Stimulated activated CD4-positive, alpha-beta T cell treated with anti-CD3 and anti-CD28 coated beads, Interleukin-12 subunit alpha, Interleukin-12 subunit beta, amount 100 ng/mL, for 4 hours (primary cell): ENCODE measurements at places on chromosomes 12 and 14.

- no peak for DNase-seq
Observed at GRCh38 chr12:57230381-57231155, 1.1 kb downstream of the SHMT2 start.

DNA sequence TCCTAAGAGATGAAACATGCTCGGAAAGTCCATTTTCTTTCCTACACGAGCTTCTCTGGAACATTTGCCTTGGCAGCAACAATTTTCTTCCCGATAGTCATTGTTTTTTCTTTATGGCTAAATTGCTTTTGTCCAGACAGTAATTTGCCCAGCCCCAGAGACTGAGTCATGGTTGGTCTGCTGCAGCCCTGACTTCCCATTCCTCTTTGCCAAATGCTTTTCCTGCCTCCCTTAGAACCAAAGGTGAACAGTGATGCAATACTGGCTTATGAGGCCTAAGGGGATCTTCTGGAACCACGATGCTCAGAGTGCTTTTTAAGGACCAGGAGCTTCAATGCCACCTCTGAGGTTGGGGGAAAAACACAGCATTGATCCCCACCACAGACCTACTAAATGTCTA lies 1599.6 kb upstream of the TMEM132C start:
- DNase-seq: no peak

GRCh38 chr12:122895704-122896636 lies at the start of gene VPS37B:
VPS37B (minus strand) TSS chr12:122896124; CDS start chr12:122896062, 62 bp downstream.
- peak; percentile 80 for DNase-seq

DNA sequence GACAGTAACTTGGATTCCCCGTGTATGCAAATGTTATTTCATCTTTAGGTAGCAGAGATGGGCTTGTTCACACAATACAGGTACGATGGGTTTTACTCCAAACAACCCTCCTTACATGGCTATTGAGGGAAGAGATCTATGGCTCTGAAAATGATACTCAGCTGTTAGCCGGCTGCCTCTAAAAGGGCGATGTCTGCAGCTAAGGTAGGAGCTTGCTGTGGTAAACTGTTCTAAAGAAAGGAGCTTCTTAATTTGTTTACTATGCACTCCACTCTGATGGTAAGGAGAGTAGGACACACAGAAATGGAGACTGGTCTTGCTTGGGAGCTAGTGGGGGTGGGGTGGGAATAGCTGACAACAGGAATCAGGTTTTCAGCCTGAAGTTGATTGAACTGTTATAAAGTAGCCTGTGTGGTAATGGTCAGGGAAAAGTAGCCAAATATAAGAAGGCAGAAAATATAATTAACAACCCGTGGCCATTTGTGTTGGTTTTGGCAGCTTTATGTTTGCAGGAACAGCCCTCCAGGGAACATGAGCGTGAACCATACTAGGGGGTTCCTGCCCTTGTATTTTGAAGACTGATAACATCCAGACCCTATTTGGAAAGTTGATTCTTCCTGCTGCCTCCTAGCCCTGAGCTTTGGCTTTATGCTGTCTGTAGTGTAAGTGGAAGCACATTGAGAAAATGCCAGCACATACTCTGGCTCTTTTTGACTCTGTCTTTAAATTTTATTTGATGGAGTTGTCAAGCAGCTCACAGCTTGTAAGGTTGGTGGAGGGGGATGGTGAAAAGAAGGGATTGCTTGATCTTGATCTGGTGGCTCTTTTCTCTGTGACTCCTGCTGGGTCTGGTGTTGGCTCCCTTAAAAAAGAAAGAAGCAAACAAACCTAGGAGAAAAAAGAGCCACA lies 929.8 kb downstream of the DIO2 start:
- no peak for DNase-seq

GRCh38 chr14:96888158-96888557 lies 91.0 kb downstream of the VRK1 start:
- no peak for DNase-seq

DNA sequence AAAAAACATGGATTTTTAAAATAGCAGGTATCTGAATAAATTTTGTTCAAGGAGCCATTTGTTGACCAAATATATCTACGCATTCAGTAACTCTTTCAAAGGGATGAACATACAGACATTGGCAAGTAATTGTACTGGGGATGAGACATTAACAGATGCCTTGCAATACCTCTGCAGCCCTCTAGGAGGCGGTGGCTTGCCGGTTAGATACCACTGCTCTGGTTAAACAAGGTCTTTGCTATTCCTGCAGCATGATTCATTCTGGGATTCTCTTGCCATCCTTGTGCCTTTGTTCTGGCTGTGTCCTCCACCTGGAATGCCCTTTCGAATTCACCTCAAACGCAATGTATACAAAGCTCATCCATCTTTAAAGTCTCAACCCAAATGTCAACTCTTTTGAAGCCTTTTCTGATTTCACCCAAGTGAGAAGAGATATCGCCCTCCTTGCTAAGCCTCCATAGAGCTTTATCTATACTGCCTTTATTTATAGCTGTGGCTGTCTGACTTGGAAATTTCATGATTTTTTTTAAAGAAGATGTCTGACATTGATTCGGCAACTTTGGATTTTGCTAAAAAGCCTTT lies 131.0 kb upstream of the SRRM4 start:
- DNase-seq: no peak

- no peak for DNase-seq
Observed at GRCh38 chr12:110995615-110996014, 75.2 kb upstream of the MYL2 start.

- no peak for DNase-seq
Observed at GRCh38 chr12:57126561-57126960, 1.7 kb upstream of the LRP1 start.

- no peak for DNase-seq
Observed at GRCh38 chr12:120175062-120175461, 19.5 kb downstream of the GCN1 start.

DNA sequence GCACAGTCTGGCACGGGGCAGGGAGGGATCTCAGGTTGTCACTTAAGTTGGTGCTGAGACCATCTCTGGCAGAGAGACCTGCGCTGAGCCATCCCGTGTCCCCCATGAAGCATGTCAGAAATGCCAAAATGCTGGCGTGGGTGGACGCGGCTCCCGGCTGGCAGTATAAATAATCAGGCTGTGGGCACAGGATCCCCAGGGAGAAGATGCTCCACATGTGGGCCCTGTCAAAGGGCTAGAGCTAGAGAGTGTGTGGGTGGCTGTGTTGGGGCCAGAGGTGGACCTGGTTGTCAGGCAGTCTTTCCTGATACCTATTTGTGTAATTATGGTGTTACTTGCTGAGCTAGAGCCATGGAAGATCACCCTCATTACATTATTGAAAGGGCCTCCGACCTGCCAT lies 189.5 kb downstream of the TSPAN9 start:
- DNase-seq: no peak

GRCh38 chr14:57052705-57053302 lies 215.9 kb downstream of the EXOC5 start:
- DNase-seq: no peak
